ENCODE measurements at places on chromosomes 5 and 9. TPM values are rescaled to one million over a fixed set of nuclear protein-coding genes. Genes with fewer than 3 reads are reported as not detected.

DNA sequence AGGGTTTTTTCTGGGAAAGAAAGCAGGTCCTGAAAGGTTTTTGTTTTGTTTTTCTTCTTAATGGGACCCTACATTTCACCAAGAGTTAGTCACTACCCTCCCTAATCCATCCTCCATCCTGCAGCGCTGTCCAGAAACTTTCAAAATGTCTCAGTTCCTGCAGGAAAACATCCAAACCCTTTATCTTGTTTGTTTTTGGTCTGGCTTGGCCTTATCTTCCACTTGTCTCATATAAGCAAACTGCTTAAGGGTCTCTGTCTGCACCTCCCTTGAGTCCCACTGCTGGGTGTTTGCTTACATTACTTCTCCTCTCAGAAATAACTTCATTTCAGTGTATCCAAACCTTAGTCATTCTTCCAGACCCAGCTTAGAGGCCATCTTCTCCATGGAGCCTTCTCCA lies 11.0 kb upstream of the TRAF1 start:
- no peak for DNase-seq

Gene PCDHA6
- total RNA-seq, result 2.4 TPM

Gene CSF2
- total RNA-seq, result not detected

DNA sequence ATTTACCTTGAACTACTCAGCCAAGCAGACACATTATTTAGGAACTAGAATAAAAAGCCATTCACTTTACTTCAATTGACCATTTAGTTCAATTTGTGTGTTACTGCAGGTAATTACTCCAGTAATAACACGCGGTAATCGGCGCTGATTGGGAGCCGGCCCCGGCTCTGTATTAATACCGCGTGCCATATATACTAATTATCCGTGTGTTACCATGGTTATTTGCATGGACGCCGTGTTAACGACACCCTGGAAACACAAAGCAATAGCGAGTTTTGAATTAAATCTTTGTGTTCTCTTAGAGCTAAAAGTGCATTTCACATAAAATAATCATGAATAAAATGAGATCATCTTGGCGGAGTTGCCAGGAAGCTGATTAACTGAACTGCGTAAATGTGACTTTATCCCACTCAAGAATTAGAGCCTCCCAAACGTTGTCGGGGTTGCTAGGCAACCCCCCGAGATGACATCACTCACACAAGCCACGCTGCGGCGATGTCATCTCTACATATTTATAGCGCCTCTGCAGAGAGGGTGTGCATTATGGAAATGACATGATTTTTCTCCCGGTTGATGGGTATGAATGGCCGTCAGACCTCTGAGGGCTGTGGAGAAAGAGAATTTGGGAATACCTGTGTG lies 41.4 kb upstream of the RNU6ATAC start:
- no peak for DNase-seq

DNA sequence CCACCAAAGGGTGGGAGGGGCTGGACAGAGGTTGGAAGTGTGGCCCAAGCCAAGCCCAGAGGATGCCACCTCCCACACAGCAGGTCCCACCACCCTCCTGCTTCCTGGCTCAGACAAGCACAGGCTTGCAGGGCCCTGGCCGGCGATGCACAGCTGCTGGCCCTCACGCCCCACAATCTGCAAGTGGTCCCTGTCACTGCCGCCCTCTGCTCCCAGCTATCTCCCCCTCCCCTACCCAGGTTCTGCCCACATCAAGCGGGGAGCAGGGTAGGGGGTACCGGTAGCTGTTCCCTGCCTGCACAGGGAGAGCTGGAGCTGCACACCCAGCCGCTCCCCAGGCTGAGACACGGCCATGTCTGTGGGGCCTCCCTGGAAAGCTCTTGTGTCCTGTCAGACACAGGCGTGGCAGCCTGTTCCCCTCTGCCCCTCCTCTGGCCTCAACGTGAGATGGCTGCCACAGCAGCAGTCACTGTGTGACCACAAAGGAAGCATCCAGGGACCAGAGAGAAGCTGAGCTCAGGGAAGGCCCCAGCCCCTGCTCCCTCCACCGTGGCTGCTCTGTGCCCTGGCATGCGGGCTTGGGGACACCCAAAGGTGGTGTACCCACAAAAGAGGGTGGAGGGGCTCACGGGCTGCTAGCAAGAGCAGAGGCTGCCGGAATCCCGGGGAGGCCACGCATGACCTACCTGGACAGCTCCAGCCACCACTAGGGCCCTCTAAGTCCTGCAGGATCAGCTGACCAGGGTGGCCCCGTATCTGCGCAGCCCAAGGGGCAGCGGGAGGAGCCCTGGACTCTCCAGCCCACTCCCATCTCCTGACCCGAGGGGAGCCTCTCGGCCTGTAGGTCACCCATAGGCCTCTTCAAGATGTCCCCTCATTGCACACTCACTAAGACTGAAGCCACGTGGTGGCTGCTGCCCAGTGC lies 10.9 kb upstream of the ZDHHC11 start:
- no peak for DNase-seq

- no peak for DNase-seq
Measured at GRCh38 chr5:34571677-34572041, 84.5 kb upstream of the RAI14 start.

Gene LRRTM2
- total RNA-seq, result not detected

- no peak for DNase-seq
Measured at GRCh38 chr9:20197976-20198685, 409.3 kb upstream of the SLC24A2 start.

DNA sequence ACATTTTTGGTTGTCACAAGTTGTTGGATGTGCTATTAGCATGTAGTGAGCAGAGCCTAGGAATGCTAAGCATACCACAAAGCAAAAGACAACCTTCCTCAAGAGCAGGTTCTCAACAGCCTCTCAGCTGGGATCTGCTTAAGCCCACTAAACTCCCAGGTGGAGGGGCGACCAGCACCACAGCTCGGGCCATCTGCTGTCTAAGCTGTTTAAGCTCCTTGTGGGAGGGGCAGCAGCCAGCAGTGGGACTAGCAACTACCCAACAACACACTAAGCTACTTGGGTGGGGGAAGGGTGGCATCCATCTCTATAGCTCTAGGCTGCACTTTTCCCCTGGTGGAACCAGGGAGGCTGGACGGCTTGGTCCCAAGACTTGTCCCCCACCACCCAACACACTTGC lies 1052.7 kb upstream of the ARRDC3 start:
- no peak for DNase-seq

Gene ZDHHC11B
- total RNA-seq, result 3.1 TPM

DNA sequence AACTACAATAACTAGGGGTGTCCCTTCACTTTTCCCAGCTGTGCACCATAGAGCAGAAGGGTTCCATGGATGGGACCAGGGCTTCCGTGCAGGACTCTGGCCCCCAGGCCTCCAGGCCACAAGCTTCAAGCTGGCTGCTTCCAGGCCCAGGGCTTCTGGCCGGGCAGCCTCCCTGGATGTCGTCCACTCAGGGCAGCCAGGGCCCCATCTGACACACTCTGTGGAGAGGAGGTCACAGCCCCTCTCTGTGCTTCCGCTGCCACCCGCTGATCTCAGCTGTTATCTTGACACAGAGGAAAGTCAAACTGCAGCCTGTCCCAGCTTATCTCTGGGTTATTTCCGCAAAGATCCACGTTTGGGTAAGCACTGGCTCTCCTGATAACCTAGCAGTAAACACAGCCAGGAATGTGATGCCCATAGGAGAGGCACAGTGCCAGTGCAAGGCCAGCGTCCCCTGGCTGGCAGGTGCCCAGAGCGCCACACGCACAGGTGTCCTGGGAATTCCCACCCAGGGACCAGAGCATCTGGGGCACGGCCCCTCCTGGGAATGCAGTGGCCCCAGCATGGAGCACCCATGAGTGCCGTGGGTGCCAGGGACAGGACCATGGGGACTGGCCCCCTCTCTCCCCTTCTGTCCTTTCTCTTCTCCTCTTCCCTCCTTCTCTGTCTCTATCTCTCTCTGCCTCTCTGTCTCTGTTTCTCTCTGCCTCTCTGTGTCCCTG lies 15.6 kb upstream of the SLC6A19 start:
- no peak for DNase-seq

DNA sequence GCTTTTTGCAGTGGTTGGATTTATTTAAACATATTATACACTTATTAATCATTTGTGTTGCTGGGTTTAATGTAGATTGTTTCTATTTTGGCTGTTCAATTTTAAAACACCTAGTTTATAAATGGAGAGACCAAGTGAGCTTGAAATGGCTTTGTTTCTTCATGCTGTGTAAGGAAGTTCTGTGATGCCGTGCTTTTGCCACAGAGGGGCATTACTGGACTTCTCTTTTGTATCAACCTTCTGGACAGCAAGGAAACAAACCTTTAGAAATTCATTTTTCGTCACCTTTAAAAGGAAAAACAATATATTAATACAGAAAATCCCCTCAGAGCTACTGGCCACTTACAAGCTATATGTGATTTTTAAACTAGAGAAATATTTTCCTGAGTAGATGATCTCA lies 81.9 kb downstream of the DMRTA1 start:
- DNase-seq, result no peak

DNA sequence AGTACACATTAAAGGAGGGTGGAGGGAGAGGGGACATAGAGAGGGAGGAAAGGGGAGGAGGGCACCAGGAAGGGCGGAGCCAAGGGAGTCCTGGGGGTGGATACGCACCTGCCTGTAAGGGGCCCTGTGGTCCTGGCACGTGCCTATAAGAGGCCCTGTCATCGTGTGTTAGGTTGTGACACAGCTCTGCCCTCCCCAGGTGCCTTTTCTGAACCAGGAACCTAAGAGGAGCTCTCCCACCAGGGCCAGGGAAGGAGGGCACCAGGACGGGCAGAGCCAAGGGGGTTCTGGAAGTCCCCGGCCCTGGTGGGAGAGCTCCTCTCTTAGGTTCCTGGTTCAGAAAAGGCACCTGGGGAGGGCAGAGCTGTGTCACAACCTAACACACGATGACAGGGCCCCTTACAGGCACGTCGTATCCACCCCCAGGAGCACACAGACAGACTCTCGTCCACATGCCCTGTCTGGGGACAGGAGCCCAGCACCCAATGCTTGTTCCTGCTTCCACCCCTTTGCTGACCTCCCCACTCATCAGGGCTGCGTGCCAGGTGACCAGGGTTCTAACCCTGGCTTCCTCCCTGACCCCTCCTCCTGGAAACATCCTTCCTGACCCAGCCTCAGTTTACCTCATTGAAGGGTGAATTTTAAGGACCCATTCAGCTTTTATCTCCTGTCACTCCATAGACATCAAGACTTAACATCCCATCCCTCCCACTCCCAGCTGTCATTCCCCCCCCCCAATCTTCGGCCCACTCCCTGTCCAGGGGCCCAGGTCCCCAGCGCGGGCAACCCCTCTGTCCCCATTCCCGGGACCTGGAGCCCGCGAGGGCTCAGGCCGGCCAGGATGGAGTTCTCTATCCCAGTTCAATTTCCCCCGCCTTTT lies 12.9 kb upstream of the OLFM1 start:
- DNase-seq, result no peak

GRCh38 chr5:78975035-78975434 lies 10.1 kb downstream of the ARSB start:
- DNase-seq, result no peak

DNA sequence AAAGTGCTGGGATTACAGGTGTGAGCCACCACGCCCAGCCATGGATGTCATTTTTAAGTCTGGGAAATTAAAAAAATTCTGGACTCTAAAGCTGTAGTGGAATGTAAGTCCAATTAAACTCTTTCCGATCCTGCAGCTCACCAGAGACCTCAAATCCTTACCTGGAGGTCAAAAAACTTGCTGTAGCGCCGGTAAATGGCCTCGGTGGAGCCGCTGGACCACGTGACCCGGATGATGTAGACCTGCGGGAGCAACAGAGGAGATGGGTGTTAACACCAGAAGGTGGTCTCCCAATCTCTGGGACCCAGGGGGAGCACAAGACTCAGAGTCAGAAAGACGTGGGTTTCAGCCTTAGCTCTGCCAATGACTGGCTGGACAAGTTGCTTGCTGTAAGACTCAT lies 32.1 kb downstream of the SH3PXD2B start:
- DNase-seq, result no peak

Gene OMD
- not detected for total RNA-seq

Gene IL11RA
- total RNA-seq, result 7.2 TPM

DNA sequence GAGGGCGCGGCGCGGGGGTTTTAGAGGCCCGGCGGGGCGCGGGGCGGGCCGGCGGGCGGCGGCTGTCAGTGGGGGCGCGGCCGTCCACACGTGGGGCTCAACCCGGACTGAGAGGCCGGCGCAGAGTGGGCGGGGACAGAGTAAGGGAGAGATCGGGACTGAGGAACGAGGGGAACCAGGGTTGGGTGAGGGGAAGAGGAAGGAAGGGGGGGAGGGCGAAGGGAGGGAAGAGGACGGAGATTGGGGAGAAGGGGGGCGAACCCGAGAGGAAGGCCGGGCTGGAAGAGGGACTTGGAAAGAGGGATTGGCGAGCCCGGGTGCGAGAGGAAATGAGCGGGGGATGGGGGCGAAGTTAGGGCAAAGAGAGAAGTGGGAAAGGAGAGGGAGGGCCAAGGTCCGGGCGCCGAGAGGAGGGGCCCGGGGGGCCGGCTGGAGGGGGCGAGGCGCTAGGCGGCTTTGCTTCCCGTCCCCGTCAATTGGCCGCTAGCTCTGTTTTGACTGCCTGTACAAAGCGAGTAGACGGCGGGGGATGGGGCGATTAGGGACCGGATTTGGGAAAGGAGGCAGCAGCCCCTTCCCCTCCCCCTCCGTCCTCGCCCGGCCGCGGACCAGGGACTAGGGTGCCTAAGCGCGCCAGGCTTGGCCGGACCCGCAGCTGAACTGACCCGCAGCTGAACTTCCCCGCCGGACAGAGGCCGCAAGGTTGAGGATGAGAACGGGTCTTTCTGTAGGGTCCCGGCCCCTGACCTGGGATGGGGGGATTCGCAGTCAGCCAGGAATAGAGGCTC lies 399 bp upstream of the FBN2 start:
- DNase-seq, result peak; percentile 84
